ENCODE measurements at places on chromosomes 11 and 22. TPM values are rescaled to one million over a fixed set of nuclear protein-coding genes. Genes with fewer than 3 reads are reported as not detected.

DNA sequence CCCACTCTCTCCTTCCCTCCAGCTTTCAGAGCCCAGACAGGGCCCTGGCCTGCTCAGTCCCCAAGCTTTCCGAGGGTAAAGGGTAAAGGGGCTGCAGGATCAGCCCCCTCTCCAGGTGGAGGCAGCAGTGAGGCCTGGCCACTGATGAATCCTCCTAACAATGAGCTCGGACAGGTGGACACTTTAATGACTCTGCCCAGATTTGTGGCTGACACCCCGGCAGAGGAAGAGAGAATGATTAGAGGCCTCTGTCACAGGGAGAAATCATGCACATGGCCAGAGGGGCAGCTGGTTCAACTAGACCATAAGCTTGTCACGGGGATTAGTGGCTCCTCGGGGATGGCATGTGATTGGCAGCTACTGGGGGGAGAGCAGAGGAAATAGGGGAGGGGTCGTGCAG, 587.5 kb upstream of the B3GAT1 start:
- DNase-seq: no peak

ENDOD1 gene
- 19.3 TPM for total RNA-seq

RASD2 gene
- 0.24 TPM for total RNA-seq

CRYBB1 gene
- total RNA-seq: not detected

DNA sequence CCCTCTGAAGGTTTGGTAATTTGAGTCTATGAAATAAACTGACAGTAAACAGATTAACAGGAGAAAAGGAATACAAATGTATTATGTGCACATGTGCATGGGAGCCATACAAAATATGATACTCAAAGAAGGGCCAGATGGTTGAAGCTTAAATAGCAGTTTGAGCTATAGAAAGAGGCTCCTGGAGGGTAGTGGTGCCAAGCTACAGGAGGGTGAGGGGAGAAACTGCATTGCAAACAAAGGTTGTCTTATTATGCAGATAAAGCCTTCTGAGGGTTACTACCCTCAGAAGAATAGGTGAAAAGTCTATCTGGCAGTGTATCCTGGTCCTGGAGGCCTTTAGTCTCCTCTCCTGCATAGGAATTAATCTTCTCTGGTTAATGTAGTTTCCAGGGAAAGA, 267.3 kb upstream of the MPPED2 start:
- DNase-seq: no peak

DNA sequence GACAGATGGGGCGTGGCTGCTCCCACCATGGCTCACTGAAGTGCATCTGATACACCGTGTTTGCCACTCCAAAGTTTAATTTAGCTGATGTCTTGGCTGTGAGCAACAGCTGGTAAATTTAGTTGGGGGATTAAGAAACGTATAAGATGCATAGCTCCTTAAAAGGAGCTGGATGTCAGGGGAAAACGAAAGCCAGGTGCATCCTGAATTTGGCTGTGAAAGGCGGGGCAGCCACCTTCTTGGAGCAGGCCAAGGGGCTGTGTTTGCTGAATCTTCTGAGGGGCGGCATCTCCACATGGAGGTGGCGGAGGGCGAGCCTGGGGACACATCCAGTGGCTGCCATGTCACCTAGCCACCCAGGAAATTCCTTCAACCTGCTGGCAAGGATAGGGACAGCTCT, 20.7 kb upstream of the NCF4 start:
- no peak for DNase-seq

CCDC83 gene
- not detected for total RNA-seq

SLC43A3 gene
- 33.0 TPM for total RNA-seq

- no peak for DNase-seq
Measured at GRCh38 chr22:32600147-32600546, 125.5 kb downstream of the FBXO7 start.

PGA3 gene
- total RNA-seq: not detected

DNA sequence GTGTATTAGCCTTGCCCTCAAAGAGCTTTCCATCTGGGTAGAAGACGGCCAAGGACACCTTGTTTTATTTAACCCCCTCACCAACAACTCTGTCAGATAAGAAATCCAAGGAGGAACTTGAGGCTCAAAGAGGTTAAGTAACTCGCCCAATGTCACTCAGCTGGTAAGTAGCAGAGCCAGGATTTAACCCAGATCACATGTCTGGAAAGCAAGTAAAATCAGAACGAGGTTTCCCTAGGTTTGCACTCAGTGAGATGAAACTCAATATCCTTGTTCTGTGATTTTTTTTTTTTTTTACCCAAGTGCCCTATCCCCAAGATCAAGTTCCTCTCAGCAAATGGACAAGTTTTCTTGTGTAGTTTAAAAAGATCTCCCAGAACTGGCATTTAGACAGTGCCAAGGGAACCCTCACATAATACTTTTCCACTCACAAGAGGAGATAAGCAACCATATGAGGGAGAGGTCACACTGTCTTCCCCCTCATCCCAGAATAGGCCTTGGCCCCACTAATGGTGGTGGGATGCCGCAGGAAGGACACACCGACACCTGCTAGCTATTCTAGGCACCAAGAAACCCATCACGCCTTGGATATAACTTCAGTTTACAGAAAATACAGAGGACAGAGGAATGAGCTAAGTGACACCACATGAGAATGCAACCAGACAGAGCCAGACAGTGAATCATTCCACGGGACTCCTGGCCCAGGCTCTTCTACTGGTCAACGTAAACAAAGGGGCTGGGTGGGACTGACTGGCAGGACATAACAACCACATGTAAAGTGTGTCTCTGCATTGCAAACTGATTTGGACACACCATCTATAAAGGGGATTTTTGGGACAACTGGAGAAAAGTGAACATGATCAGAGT, 8.6 kb upstream of the ARAP1 start:
- DNase-seq: no peak

CFAP300 gene
- not detected for total RNA-seq

FOSL1 gene
- total RNA-seq: 3.4 TPM

DNA sequence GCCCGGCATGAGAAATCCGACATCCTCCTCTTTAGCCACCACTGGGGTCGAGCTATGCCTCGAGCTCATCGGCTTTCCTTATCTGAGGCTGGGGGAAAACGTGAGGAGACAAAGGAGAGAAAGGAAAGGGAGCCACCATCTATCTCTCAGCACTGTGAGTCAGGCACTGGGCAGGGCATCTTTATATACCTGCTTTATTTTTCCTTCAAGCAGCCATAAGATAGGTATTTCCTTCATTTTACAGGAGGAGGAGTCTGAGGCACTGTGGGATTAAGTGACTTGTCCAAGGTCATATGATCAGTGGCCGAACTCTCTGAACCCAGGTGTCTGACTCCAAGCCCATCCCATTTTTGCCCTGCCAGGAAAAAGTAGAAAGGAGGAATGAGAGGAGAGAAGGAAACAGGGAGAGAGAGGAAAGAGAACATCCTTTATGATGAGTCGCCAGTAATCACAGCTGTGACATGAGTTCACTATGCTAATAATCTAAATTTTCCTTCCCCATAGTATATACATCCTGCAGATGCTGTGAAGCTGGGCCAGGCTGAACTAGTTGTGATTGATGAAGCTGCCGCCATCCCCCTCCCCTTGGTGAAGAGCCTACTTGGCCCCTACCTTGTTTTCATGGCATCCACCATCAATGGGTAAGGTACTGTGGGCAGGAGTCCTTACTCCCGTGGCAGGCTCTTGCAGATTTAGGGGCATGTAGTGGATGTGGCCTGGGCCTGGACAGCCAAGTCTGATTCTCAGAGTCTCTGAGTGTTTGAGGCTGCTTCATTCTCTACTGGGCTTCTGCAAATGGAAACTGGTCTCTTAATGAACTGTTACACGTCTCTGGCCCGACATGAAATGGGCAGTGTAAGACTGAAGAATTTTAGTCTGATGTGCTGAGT, 21.8 kb downstream of the NAT10 start:
- no peak for DNase-seq

- DNase-seq: peak; percentile 60
Measured at GRCh38 chr11:18617688-18618341, 16.3 kb downstream of the SPTY2D1 start.

CDC42BPG gene
- 8.3 TPM for total RNA-seq

DNA sequence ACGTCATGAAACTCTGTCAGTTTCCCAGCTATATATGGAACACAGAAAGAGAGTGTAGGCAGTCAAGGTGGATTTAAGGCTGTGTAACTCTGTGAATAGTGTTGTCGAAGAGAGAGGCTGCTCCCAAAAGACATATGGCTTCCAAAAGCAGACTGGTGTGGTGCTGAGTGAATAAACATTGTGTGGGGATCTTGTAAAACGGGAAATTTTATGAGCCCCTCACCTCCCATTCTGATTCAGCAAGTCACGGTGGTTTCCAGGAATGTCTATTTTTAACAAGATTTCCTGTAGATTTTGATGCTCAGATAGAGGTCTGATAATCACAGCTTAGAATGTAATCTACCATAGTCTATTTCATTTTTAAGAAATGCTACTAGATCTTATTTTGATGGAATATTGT, 67.9 kb downstream of the SESN3 start:
- DNase-seq: no peak

DNA sequence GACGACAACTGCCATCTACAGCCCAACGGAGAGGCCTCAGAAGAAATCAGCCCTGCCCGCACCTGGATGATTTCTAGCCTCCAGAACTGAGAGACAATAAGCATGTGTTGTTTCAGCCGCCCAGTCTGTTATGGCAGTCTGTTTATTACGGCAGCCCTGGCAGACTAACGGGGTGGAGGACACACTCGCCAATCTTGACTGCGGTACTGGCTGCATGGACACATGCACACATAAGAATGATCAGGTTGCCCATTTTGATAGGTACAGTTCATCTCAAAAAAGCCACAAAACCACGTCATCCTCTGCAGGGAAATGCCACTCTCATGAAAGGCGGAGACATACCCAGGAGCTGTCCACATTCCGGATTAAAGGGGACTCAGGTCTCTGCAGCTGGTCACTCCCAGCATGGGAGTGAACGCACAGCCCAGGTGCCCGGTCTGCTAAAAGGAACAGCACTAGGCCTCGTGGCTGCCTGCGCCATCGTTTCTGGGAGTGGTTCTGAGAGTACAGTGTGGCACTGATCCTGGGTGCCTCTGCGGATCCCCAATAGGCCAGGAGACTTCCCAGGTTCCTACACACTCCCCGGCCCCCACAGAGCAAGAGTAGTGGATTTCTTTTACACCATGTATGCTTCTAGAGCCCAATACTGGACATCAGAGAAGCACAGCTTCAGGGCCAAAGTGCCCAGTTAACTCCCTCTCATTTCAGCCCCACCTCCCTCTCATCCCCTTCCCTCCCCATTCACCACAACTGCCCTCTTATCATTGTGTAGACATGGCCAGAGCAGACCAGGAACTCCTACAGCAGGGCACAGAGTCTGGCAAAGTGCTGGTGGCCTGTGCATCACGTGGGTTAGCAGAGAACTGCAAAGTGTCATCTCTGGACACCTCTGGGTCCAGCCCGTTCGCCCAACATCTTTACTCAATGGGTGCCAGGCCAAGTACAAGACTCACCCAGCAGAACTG, 11.7 kb upstream of the COMT start:
- DNase-seq: no peak

- DNase-seq: no peak
Measured at GRCh38 chr11:44857490-44858090, 93.1 kb downstream of the TP53I11 start.

ART5 gene
- total RNA-seq: not detected

AIFM3 gene
- total RNA-seq: 1.2 TPM

DNA sequence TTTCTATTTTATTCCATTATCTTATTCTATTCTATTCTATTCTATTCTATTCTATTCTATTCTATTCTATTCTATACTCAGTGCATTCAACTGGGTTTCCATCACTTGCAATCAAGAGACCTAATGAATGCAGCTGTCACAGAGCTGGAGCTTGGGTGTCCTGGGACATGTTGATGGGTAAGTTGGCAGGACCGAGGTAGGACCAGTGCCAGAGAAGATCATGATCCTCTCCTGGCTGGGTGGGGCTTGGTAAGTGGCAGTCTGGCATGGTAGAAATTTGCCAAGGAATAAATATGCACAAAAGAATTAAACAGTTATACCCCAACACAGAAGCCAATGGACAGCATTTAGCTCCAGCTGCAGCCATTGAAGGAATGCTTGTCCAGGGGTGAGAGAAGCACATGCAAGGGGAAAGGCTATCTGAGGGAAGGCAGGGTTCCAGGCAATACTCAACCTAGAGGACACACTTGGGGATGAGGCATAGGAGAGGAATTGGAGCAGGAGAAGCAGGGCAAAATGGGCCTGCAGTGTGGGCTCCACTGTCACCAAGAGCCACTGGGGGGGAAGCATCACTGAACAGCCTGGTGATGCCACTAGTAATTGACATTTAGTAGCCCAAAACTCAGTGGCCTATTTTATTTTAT, 97.0 kb upstream of the CD82 start:
- no peak for DNase-seq

GRCh38 chr22:17784776-17785175, 10.5 kb upstream of the BID start:
- DNase-seq: no peak

GRCh38 chr22:17924735-17925364, 99.5 kb downstream of the MICAL3 start:
- DNase-seq: no peak

GRCh38 chr11:124977006-124977405, 23.0 kb downstream of the CCDC15 start:
- no peak for DNase-seq

SESN3 gene
- total RNA-seq: 133 TPM

GRCh38 chr11:60371386-60371785, 6.9 kb upstream of the MS4A7 start:
- DNase-seq: no peak

DNA sequence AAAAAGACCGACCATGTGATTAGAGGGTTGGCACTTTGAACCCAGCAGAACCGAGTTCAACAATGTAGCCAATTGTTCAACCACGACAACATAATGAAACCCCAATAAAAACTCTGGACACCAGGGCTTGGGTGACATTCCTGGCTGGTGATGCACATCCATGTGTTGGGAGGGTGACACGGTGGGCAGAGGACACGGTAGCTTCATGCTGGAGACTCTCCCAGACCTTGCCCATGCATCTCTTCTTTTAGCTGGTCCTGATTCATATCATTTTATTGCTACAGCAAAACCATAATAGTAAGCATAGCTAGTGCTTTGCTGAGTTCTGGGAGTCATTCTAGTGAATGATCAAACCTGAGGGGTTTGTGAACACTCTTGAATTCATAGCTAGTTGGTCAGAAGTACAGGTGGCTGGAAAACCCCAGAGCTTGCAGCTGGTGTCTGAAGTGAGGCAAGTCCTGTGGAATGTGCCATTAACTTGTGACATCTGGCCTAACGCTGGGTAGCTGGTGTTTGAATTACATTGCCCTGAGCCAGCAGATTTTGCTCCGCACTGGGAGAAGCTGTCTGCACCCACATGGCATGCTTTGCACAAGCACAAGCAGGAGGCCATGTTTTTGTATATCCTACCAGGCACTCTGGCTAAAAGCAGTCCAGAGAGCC, 14.0 kb downstream of the RPUSD4 start:
- DNase-seq: no peak

DNA sequence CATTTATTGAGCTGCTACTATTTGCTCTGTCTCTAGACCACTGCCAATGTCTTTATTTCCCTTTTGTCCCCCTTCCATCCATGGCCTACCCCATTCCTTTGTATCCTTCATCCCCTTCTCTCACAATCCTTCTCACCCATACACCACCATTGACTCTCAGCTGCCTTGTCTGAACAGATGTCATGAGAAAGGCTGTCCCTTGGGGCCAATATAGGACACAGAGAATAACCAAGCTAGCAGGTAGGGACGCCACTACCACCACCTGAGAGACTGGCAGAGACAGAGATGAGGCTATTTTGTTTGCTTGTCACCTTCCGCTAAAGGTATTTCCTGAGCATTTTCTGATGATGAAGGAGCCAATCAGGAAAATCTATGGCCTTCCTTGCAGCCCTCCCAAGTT, 138.9 kb downstream of the CD44 start:
- no peak for DNase-seq

- DNase-seq: no peak
Measured at GRCh38 chr11:130435671-130436070, 7.3 kb upstream of the ADAMTS8 start.

GRCh38 chr11:70825893-70826540, 426.4 kb downstream of the SHANK2 start:
- no peak for DNase-seq
